Vein endothelial cell (primary cell): ENCODE measurements at places on chromosomes 11 and 22. TPM values are rescaled to one million over a fixed set of nuclear protein-coding genes. Genes with fewer than 3 reads are reported as not detected.

Gene CASP5
- total RNA-seq, result not detected in 2 replicates

Gene YPEL1
- 4.4 and 6.9 TPM in 2 replicates for total RNA-seq

Gene OR8D4
- not detected in 2 replicates for total RNA-seq

Gene GAS2
- 1.3 and 2.3 TPM in 2 replicates for total RNA-seq

Gene OR52A5
- total RNA-seq, result not detected in 2 replicates

Gene TEX54
- total RNA-seq, result 0.98 TPM in 1 of 2 replicates, not detected in the other

Gene OR52A1
- total RNA-seq, result not detected in 2 replicates

Gene RIMBP3B
- total RNA-seq, result not detected in 2 replicates

Gene RBM7
- total RNA-seq, result 36.3 and 43.4 TPM in 2 replicates

Gene MRTFA
- 35.3 and 41.2 TPM in 2 replicates for total RNA-seq

Gene SYT9
- total RNA-seq, result 1.1 and 2.6 TPM in 2 replicates

Gene CHRM1
- not detected in 2 replicates for total RNA-seq

Gene C11orf16
- total RNA-seq, result not detected in 2 replicates

Gene SPON1
- under 0.01 TPM in 2 replicates for total RNA-seq

Gene TAF6L
- 19.9 and 20.9 TPM in 2 replicates for total RNA-seq

Gene PPP2R5B
- total RNA-seq, result 10.8 and 12.4 TPM in 2 replicates

Gene SLC35C1
- total RNA-seq, result 10.1 and 13.0 TPM in 2 replicates

Gene UBE2L3
- total RNA-seq, result 54.2 and 68.0 TPM in 2 replicates
